ENCODE measurements at places on chromosomes 6 and 20.

- no peak for DNase-seq
Observed at GRCh38 chr6:130933712-130934200, 106.5 kb downstream of the SMLR1 start.

- no peak for DNase-seq
Observed at GRCh38 chr6:145075425-145075824, 659.9 kb downstream of the EPM2A start.

GRCh38 chr6:20541382-20541781, 7.1 kb downstream of the CDKAL1 start:
- DNase-seq = no peak

DNA sequence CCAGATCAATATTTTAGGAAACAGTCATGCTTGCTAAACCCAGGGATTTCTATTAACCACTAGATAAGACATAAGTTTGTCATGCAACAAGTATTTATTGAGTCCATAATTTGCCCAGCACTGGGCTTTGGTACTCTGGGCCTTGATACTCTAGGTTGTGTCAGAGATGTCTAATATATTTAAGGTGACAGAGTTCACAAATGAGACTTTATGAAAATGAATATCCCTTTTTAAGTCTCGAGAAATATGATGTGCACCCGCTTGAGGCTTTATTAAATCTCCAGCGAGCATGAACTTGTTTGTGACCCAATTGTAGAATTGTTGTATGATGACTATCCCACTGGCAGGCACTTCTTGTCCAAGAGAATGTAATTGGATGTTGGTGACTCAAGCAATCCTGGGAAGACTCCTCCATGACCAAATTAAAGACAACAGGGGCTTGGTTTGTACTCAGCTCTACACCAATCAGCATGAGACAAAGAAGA, 109.2 kb downstream of the ESR1 start:
- DNase-seq = no peak
